ENCODE measurements at places on chromosomes 6 and 20.

GRCh38 chr6:5679691-5680090 is 327.0 kb downstream of the NRN1 start:
- DNase-seq = no peak

GRCh38 chr20:54227241-54227640 is 19.4 kb downstream of the PFDN4 start:
- no peak for DNase-seq

DNA sequence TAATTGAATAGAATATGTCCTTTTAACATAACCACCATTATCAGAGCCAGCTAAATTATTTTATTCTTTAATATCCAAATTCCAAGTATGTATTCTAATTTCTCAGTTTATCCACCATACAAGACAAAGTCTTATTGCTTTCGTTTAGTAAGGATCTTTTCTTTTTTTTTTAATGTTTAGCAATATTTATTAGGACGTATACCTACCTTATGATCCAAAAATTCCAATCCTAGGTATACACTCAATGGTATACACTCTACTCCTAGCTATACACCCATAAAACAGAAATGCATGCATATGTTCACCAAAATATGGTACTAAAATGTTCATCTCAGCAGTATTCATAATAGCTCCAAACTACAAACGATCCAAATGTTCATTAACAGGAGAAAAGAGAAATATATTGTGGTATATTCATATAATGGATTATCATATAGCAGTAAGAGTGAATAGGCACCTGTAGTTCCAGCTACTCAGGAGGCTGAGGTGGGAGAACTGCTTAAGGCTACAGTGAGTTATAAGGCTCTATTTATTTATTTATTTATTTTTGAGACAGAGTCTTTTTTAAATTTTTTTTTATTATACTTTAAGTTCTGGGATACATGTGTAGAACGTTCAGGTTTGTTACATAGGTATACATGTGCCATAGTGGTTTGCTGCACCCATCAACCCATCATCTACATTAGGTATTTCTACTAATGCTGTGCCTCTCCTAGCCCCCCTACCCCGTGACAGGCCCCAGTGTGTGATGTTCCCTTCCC is 17.3 kb downstream of the TNFAIP3 start:
- DNase-seq = no peak

GRCh38 chr6:152057832-152058498 is 250.5 kb downstream of the ESR1 start:
- no peak for DNase-seq

DNA sequence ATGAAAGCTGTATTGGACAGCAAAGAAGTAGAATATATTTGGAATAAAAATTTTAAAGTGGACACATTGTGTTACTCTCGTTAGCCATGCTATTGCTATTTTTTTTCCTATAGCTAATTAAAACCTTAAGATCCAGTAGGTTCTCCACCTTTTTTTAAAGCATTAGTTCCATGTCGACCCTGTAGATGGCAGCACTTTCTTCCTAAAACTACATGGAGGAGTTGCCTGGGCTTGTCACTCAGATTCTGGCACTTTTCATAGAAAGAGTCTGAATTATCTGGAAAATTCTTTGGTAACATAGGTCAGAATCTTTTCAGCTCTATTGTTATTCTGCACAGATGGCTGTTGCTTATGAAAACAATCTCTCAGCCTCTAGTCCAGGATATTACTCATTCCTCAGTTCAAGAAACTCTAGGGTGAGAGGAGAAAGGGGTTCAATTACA is 42.0 kb upstream of the ESR1 start:
- DNase-seq = peak; percentile 56

DNA sequence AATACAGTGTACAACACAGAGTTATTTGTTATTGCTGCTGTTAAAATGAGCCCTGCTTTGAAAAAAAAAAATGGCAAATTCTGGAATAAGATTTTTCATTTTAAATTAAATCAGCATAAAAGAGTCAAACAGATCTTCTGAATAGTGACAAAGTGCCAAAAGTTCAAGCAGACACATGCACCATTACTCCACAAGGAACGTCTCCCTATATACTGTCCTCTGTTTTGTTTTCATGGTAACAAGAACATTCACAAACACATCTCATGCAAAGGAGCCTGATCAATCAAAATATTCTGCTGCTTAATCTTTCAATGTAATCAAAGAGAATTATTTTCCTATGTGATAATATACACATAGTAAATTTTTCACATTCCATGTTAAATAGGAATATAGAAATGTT is 2.7 kb downstream of the HIVEP2 start:
- no peak for DNase-seq

GRCh38 chr20:62039738-62040137 is 25.9 kb downstream of the TAF4 start:
- DNase-seq = no peak

GRCh38 chr20:39468703-39469102 is 506.6 kb downstream of the DHX35 start:
- no peak for DNase-seq

DNA sequence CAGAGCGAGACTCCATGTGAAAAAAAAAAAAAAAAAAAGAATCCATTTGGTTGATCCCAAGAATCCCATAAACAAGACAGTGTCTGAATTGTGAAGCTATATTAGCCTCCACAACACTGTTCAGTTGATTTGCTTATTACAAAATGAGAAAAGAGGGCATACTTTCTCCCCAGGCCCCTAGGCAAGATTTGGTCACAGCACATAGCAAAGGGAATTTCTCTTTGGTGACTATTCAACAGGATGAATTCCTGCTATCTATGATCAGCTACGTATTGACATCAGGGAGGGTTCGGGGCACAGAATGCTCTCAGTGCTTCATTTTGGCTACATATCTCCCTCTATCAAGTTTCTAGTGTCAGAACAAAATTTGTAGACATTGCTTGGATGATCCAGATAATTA is 20.2 kb upstream of the SLC22A3 start:
- no peak for DNase-seq

DNA sequence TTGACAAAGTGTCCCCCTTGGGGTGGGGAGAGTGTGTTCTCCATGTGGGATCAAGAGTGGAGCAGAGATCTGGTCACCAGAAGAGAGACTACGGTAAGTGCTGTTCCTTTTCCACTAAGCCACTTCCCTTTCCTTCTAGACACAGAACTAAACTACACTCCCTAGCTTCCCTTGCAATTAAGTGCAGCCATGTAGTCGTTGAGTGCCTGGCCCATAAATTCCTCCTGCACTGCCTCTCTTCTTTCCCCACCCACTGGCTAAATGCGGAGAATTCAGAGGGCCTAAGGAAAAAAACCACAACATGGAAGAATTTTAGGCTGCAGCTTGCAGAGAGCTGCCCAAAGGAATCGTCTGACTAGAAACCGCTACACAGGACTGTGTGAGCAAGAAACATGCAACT is 1.5 kb downstream of the WDR27 start:
- DNase-seq = no peak

- no peak for DNase-seq
These were observed 19.2 kb downstream of the BLTP3A start for GRCh38 chr6:34810936-34811632.

DNA sequence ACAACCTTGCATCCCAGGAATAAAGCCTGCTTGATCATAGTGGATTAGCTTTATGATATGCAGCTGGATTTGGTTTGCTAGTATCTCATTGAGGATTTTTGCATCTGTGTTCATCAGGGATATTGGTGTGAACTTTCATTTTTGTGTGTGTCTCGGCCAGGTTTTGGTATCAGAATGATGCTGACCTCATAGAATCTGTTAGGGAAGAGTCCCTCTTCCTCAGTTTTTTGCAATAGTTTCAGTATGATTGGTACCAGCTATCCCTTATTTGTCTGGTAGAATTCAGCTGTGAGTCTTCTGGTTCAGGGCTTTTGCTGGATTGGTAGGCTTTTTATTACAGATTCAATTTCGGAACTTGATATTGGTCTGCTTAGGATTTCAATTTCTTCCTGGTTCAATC is 132.5 kb downstream of the ZFAND3 start:
- no peak for DNase-seq

DNA sequence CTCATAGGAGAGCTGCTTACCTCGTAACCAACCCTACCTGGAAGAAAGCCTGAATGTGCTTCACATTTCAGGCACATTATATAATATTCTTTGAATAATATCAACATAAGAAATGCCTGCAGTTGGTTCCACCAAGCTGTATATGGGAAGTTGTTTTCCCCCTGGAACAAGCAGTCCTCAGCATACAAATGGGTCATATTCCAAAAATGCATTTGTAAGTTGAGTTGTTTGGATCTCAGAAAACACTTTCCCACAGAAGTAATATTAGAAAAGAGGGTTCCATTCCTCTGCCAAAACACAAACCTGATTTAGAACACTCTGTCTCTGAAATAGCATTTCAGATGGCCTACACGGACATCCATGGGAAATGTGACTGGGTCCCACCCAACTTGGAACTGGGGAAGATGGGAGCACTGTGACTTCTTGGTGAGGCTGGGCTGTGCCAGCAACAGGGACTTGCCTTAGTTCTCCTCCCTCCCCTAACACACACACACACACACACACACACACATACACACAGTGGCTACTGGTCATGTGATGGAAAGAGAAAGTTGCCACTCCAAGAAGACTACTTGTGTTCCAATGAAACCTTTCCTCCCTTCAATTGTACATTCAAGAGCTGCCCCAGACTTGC is 11.4 kb upstream of the RCAN2 start:
- DNase-seq = no peak

- DNase-seq = no peak
These were observed 449.8 kb downstream of the HACE1 start for GRCh38 chr6:104409913-104410312.

- DNase-seq = no peak
These were observed 751.0 kb downstream of the CD109 start for GRCh38 chr6:74447013-74447412.

DNA sequence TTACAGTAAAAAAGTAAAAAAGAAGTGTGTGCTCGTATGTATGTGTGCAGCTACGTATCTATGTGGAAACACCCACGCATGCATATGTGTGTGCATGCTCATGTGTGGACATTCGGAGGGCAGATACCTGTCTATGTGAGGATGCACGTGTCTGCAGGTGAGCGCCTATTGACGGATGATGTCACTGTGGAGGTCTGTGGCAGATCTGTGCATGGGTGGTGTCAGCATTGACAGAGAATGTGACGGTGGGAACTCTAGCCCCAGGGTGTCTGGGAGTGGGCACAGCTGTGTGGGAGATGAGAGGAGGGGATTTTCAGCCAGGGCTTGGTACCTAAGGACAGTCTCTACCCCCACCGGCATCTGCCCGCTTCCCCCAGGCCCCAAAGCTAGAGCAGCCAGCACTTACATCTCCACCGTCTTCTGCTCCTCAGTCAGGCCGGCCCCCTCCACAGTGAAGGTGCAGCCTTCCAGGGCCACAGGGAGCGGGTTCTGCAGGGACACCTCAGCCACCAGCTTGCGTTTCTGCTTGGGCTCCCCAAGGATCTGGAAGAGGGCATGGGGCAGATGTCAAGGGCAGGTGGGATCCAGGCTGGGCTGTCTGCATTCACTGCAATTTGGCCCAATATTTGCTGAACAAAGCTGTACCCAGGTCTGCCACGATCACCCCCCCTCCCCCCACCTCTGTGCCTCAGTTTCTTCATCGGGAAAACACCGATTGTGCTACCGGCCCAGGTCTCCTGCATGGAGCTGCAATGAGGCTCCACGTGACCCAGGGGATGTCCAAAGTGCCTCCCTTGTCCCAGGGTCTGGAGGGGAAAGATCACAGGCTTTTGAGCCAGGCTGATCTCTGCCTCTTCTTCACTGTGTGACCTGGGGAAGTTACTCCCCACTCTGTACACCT is 34.1 kb downstream of the TGM2 start:
- DNase-seq = no peak

- no peak for DNase-seq
These were observed 38.6 kb upstream of the EYS start for GRCh38 chr6:65745614-65746013.

GRCh38 chr6:2157441-2158127 is 87.8 kb downstream of the GMDS start:
- DNase-seq = no peak

DNA sequence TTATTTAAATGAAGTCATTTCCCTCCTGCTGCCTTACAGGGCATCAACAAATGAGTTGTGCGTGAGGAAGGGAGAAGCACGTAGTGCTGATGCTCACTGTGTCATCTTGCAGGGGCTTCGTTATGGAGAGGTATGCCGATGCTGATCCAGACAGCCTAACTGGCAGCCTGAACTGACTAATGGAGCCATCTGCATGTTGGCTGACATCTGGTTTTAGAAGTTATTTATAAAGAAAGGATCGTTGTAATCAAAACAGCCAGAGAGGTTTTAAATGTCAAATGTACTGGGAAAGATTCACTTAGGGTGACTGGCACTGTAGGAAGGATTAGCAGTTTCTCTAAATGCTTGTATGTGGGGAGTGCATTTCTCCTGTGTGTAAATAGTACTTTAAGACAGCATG is 54.6 kb downstream of the FARS2 start:
- DNase-seq = no peak

DNA sequence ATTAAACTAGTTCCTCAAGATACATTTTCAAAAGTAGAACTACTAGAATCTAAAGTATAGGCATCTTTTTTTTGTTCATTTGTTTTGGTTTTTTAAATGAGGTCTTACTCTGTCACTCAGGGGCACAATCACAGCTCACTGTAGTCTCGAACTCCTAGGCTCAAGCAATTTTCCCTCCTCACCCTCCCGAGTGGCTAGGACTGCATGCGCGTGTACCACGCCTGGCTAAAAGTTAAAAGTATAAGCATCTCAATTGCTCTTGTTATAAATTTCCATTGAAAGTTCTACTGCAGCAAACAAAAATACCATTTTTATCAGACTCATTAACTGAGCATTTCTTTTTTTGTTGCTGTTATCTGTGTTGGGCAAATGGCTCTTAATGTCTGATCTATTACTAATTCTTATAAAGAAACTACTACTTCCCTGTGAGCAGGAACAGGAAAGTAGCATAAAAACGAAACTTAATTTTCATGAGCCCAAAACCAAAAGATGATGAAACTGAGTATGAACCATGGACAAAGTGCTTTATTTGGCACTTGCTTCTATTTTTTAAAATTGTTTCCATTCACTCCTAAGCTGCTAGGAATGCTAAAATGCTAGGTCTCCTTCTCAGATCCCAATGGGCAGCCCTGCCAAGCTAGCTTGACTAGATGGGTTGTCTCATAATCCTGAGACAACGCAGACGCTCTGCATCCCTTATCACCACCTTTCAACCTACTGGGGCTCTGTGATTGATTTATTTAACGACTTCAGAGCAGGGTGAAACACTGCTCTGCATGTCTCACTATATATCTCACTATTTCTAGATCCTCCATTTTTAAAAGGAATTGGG is 36.9 kb downstream of the TRPC4AP start:
- no peak for DNase-seq

Data from NCI-H774 (cell line).